ENCODE measurements at places on chromosomes 4 and X. TPM values are rescaled to one million over a fixed set of nuclear protein-coding genes. Genes with fewer than 3 reads are reported as not detected.
A peak's percentile ranks its signal among the peaks of the same experiment; 100 is the strongest.

Gene NPY1R
- 56.4 TPM for total RNA-seq

Gene LRCH2
- total RNA-seq, result 10.9 TPM

Gene RAB41
- total RNA-seq, result not detected

- no peaks in the 10 kb centered on the region for H3K27me3 ChIP-seq
- H3K4me3 ChIP-seq, result no peak overlapping the region
- DNase-seq, result peak; percentile 83
Observed at GRCh38 chr4:3372933-3373465, 68.8 kb upstream of the HGFAC start.

DNA sequence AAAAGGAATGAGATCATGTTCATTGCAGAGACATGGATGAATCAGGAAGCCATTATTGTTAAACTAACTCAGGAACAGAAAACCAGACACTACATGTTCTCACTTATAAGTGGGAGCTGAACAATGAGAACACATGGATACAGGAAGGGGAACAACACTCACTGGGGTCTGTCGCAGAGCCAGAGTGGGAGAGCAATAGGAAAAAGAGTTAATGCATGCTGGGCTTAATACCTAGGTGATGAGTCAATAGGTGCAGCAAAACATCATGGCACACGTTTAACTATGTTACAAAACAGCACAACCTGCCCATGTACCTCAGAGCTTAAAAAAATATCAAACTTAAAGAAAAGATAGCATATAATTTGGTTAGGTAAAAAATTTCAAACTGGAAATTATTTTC lies 281.4 kb downstream of the PABPC4L start:
- H3K4me1 ChIP-seq, result no peaks in the 10 kb centered on the region
- H3K4me3 ChIP-seq, result no peak overlapping the region
- no peaks in the 10 kb centered on the region for H3K36me3 ChIP-seq
- no peak for DNase-seq

GRCh38 chrX:150074175-150074574 lies 135.9 kb upstream of the EOLA2 start:
- no peaks in the 10 kb centered on the region for H3K4me1 ChIP-seq
- no peak overlapping the region for H3K27ac ChIP-seq
- H3K4me3 ChIP-seq, result no peak overlapping the region
- H3K27me3 ChIP-seq, result no peaks in the 10 kb centered on the region
- H3K36me3 ChIP-seq, result no peaks in the 10 kb centered on the region

- no peaks in the 10 kb centered on the region for H3K36me3 ChIP-seq
- no peak overlapping the region for H3K27ac ChIP-seq
- no peak for DNase-seq
Observed at GRCh38 chrX:39654952-39655351, 442.8 kb downstream of the BCOR start.

GRCh38 chr4:185004562-185005218 lies 13.6 kb upstream of the HELT start:
- H3K27me3 ChIP-seq, result no peaks in the 10 kb centered on the region
- DNase-seq, result no peak
- H3K27ac ChIP-seq, result no peak overlapping the region
- H3K36me3 ChIP-seq, result no peaks in the 10 kb centered on the region

DNA sequence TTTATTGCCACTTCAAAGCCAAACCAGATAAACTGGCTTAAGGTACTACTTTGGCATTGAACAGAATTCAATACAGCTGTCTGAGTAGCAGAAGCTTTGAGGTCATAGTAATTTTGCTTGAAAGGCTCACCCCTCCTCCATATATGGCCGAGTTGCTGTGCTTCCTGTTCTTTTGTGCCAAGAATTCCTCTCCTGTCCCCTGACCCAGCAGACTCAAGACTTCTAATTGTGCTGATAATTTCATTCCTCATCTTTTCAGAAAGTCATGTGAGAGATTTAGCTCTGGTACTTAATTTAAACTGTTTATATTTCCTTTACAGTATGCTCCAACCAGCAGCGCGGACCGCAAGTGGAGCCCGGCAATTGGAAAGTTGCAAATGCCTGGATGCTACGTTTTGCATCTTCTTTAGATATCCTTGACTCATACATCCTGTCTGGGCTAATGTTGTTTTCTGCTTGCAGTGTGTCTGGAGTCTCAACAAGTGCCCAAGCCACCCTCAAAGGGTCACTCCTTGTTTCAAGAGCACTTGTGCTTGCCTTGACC lies 373.4 kb downstream of the PDGFC start:
- peaks cover 4% of the 10 kb centered on the region for H3K4me1 ChIP-seq
- H3K27ac ChIP-seq, result no peak overlapping the region
- no peaks in the 10 kb centered on the region for H3K27me3 ChIP-seq
- peak; percentile 44 for DNase-seq

- H3K4me3 ChIP-seq, result no peak overlapping the region
- no peak overlapping the region for H3K27ac ChIP-seq
- H3K27me3 ChIP-seq, result peaks cover 1% of the 10 kb centered on the region
- no peak for DNase-seq
- H3K4me1 ChIP-seq, result no peaks in the 10 kb centered on the region
Observed at GRCh38 chr4:11421116-11421515, 7.6 kb downstream of the HS3ST1 start.

- no peak overlapping the region for H3K27ac ChIP-seq
- no peak for DNase-seq
- no peak overlapping the region for H3K4me3 ChIP-seq
- H3K36me3 ChIP-seq, result no peaks in the 10 kb centered on the region
- H3K27me3 ChIP-seq, result no peaks in the 10 kb centered on the region
- H3K4me1 ChIP-seq, result no peaks in the 10 kb centered on the region
Observed at GRCh38 chr4:95428291-95429070, 120.3 kb downstream of the UNC5C start.

DNA sequence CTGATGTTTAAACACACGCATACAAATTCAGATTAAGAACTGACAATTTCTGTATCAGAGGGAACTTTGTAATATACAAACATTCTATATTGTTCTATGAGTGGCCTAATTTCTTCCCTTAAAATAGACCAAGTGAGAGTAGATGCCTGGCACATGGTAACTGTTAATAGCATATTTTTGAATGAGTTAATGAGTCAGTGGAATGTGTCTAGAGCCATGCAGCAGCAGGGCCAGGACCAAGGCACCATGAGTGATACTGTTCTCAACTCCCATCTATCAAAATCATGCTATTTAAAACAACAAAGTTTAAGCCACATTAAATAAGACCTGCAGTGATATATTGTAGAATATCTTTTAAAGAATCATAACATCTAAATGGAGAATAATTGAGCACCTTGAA lies 98.3 kb downstream of the ARHGAP24 start:
- H3K4me1 ChIP-seq, result no peaks in the 10 kb centered on the region
- no peak overlapping the region for H3K4me3 ChIP-seq
- no peak for DNase-seq
- no peaks in the 10 kb centered on the region for H3K36me3 ChIP-seq
- no peaks in the 10 kb centered on the region for H3K27me3 ChIP-seq
- H3K27ac ChIP-seq, result no peak overlapping the region

Data from aorta (tissue), 5 donors.